ENCODE measurements at places on chromosomes 3 and 15.

GRCh38 chr3:135311699-135312098, 516.6 kb downstream of the EPHB1 start:
- no peaks in the 10 kb centered on the region for H3K27me3 ChIP-seq
- H3K4me3 ChIP-seq: no peak overlapping the region
- H3K27ac ChIP-seq: no peak overlapping the region
- no peaks in the 10 kb centered on the region for H3K36me3 ChIP-seq
- no peak for DNase-seq

DNA sequence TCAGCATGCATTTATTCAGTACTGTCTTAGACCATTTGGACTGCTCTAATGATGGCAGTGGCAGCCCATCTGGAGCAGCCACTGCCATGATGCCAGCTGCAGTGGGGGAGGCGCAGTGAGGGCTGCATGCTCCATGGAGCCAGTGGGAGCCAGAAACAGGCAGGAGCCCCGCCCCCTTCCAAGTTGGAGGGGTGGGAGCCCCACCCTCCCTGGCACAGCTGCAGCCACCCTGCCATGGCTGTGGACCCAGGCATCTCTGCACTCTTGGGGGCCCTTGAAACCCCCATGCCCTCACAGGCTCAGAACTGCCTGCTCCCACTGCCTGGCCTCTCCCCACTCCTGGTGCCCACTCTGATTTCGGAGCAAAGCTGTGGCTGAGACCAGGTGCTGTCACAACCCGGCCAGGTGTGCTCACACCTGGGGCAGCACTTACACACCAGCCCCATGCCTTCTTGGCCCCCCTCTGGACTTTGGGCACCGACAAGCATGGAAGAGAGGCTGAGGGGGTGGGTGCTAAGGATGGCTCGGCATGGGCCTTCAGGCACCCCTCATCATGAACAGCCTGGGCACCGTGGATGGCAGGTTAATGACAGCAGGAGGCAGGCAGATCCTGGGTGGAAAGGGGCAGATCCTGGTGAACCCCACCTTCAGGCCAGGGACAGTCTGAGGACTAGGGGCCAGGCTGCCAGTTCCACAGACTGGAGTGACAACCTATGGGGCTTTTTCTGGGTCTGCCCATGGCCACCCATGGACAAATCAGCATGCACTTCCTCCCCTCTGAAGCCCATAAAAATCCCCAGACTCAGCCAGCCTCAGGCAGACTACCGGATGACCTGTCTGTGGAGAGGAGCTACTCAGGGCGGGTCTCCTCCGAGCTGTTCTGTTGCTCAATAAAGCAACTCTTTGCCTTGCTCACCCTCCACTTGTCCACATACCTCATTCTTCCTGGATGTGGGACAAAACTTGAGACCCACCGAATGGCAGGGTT, 18.3 kb downstream of the TBC1D21 start:
- H3K27me3 ChIP-seq: no peaks in the 10 kb centered on the region
- no peak overlapping the region for H3K27ac ChIP-seq
- no peak for DNase-seq
- no peaks in the 10 kb centered on the region for H3K4me1 ChIP-seq

DNA sequence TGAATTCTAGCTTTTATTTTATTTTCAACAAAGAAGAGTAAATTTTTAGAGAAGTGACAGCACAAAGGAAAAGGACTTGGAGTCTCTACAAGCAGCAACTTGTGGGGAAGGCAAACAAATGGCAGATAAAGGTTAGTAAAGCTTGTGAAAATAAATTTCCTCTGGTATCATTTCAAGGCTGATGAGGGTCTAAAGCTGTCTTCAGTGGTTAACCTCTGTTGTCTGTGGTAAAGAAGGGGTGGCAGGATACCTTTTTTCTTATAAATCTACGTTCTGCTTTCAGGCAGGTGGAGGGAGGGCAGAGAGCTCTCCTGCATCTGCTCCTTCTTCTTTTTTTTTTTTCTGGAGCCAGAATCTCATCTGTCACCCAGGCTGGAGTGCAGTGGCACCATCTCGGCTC, 50.5 kb downstream of the NMD3 start:
- H3K27me3 ChIP-seq: no peaks in the 10 kb centered on the region
- DNase-seq: no peak
- no peak overlapping the region for H3K4me3 ChIP-seq
- no peaks in the 10 kb centered on the region for H3K36me3 ChIP-seq
- no peak overlapping the region for H3K27ac ChIP-seq

- DNase-seq: no peak
- no peak overlapping the region for H3K4me3 ChIP-seq
- no peaks in the 10 kb centered on the region for H3K36me3 ChIP-seq
- H3K27ac ChIP-seq: no peak overlapping the region
These were observed 431.6 kb upstream of the RASGRP1 start for GRCh38 chr15:38996111-38996631.

DNA sequence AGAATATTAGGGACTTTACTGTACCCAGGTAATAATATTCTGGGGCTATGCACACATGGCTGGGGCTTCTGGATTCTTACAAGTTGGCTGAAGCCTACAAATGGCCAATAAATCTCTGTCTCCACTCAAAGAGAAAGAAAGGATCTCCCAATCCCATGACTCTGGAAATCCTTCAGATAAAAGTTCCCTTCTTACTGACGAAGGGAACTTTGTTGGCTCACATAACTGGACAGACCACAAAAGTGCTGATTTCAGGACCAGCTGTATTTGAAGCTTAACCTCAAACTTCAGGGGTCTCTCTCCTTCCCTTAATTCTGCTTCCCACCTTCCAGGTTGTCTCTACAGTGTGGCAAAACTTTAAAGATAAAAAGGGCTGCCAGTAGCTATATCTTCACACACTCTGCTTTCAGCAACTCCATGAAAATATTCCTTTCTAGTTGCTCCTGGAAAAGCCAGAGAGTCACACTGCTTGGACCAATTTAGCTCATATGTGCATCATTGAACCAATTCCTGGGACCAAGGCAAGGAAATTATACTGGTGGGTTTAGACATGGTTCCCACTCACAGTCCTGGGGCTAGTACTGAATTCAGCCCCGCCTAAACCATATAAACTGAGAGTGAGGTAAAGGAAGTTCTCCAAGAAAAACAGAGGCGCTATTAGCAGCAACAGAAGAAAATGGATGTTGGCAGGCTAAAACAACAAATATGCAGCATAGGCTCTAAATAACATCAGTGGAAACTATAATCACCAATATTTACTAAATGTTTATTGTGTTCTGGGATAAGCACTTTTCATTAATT, 290.0 kb upstream of the GADL1 start:
- no peaks in the 10 kb centered on the region for H3K36me3 ChIP-seq
- H3K27me3 ChIP-seq: no peaks in the 10 kb centered on the region
- no peak overlapping the region for H3K27ac ChIP-seq
- DNase-seq: no peak
- H3K4me3 ChIP-seq: no peak overlapping the region
- H3K4me1 ChIP-seq: peaks cover 9% of the 10 kb centered on the region

DNA sequence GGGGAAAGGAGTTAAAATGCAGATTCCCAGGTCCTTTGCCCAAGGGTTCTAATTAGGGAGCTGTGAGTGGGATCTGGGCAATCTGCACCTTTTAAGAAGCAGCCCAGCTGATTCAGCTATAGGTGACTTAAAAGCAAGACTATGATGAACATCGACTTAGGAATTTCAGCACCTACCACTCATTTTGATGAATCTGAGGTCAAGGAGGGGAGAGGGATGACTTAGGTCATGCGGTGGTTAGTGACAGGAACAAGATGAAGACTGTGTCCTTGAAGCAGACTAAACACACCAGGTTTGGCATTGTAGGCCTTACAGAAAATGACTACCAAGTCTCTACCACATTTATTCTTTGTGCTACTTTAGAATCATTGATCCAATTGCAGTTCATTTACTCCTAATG, 196.3 kb downstream of the DTWD1 start:
- H3K27ac ChIP-seq: no peak overlapping the region
- no peak overlapping the region for H3K4me3 ChIP-seq
- no peak for DNase-seq
- no peaks in the 10 kb centered on the region for H3K27me3 ChIP-seq
- H3K4me1 ChIP-seq: no peaks in the 10 kb centered on the region
- no peaks in the 10 kb centered on the region for H3K36me3 ChIP-seq

GRCh38 chr3:39318301-39318700, 11.2 kb upstream of the CCR8 start:
- no peaks in the 10 kb centered on the region for H3K36me3 ChIP-seq
- DNase-seq: no peak
- no peak overlapping the region for H3K4me3 ChIP-seq
- H3K4me1 ChIP-seq: no peaks in the 10 kb centered on the region
- H3K27me3 ChIP-seq: no peaks in the 10 kb centered on the region

GRCh38 chr15:48084759-48085590, 35.8 kb upstream of the SLC24A5 start:
- no peaks in the 10 kb centered on the region for H3K36me3 ChIP-seq
- H3K27me3 ChIP-seq: no peaks in the 10 kb centered on the region
- no peak overlapping the region for H3K27ac ChIP-seq
- no peaks in the 10 kb centered on the region for H3K4me1 ChIP-seq
- peak; percentile 76 for DNase-seq
- no peak overlapping the region for H3K4me3 ChIP-seq

DNA sequence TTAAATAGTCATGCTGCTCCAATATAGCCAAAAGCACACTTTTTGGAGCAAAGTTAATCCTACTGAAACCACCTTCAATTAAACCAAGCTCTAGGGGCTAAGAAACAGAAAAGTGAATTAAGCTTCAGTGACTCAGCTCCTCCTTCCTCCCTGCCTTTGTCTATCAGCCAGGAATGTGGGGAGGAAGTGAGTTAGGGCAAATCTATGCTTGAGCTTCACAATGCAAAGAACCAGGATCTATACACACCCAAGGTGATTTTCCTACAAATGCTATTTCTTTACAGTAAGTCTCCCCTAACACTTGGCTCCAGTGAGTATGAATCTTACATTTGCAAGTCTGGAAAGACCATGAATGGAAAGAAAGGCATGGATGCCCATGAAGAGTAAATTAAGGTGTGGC, 212.1 kb downstream of the P3H2 start:
- DNase-seq: peak; percentile 55
- H3K27ac ChIP-seq: no peak overlapping the region
- no peak overlapping the region for H3K4me3 ChIP-seq
- H3K4me1 ChIP-seq: peaks cover 2% of the 10 kb centered on the region
- no peaks in the 10 kb centered on the region for H3K36me3 ChIP-seq

DNA sequence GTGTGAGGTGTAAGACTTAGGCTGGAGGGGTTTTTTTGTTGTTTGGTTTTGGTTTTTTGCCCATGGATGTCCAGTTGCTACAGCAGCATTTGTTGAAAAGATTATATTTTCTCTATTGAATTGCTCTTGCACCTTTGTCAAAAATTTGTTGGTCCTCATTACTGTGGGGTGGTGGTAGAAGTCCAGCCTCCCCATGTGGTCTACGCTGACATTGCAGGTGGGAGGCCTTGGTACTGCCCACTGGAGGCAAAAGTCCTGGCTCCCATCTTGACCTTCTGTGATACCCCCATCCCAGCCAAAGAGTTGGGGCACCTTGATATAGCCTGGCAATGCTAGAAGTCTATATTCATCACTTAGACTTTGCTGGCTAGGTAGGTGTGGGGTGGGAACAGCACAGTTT, 5.4 kb upstream of the RAB6B start:
- peaks cover 11% of the 10 kb centered on the region for H3K27me3 ChIP-seq
- H3K36me3 ChIP-seq: no peaks in the 10 kb centered on the region
- H3K4me3 ChIP-seq: no peak overlapping the region
- no peak overlapping the region for H3K27ac ChIP-seq
- DNase-seq: peak; percentile 30

- H3K4me3 ChIP-seq: no peak overlapping the region
- H3K27ac ChIP-seq: no peak overlapping the region
- H3K27me3 ChIP-seq: peaks cover 1% of the 10 kb centered on the region
- no peaks in the 10 kb centered on the region for H3K36me3 ChIP-seq
These were observed 99.8 kb upstream of the C15orf61 start for GRCh38 chr15:67421105-67421504.

- no peaks in the 10 kb centered on the region for H3K4me1 ChIP-seq
- DNase-seq: no peak
- no peaks in the 10 kb centered on the region for H3K27me3 ChIP-seq
- no peak overlapping the region for H3K4me3 ChIP-seq
- peaks cover 3% of the 10 kb centered on the region for H3K36me3 ChIP-seq
- H3K27ac ChIP-seq: no peak overlapping the region
These were observed 23.0 kb downstream of the USP4 start for GRCh38 chr3:49316696-49317457.

Data from mesendoderm (in vitro differentiated cells).